Stimulated activated CD4-positive, alpha-beta T cell treated with anti-CD3 and anti-CD28 coated beads, Interleukin-12 subunit alpha, Interleukin-12 subunit beta, amount 100 ng/mL, for 24 hours (primary cell): ENCODE measurements at places on chromosomes 5 and 9.

DNA sequence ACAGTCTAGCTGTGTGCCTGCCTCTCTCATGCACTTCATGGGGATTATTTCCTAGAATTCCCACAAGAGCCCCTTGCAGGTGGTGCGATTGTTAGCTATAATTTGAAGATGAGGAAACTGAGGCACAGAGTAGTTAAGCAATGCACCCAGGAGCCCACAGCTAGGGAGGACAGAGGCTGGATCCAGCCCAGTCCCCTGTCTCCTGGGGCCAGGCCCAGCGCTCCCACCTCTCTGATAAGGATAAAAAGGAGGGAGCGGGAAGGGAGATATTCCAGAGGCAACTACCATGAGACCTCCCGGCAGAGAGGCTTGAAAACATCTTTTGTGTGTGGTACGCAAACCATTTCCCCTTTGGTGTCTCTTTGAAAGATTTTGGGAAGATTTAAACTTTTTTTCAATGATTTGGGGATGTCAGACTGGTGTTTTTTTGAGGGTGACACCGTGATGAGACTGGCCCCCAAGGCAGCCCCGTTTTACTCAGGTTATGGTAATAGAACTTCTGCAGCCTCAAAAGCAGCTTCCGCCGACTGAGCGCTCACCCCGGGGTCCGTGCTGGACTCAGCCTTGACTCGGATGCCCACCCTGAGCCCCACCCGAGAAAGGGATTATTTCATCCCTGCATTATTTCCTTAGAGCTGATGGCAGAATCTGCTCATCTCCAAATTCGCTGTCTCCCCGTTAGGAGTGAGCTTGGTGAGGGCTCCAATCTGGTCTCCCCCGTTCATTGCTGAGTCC, 144.7 kb upstream of the IER5L start:
- DNase-seq: no peak

GRCh38 chr9:3526997-3527940, 1.5 kb upstream of the RFX3 start:
- DNase-seq: no peak

GRCh38 chr5:31993165-31993961, 180.8 kb downstream of the GOLPH3 start:
- DNase-seq: no peak

GRCh38 chr9:133800266-133800665, 62.1 kb upstream of the SARDH start:
- DNase-seq: no peak

DNA sequence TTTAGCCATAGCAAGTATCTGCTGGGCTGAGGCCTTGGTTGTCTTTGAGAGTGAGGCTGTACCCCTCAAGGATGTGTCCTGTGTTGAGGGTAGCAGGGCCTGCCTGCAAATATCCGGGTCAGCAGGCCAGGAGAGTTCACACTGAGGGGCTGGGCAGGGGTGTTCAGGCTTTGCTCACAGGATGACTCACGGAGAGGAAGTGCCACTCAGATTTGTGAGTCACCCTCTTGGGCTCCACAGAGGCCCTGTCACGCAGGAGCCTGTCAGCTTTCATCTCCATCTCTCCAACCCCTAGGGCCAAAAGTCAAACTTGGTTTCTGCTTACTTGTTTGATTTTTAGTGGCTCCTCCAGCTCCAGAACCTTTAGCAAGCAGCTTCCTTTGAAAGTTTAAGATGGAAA, 211.5 kb downstream of the SEC61B start:
- DNase-seq: peak; percentile 36

GRCh38 chr5:132180134-132180745, 47.4 kb downstream of the P4HA2 start:
- DNase-seq: no peak

DNA sequence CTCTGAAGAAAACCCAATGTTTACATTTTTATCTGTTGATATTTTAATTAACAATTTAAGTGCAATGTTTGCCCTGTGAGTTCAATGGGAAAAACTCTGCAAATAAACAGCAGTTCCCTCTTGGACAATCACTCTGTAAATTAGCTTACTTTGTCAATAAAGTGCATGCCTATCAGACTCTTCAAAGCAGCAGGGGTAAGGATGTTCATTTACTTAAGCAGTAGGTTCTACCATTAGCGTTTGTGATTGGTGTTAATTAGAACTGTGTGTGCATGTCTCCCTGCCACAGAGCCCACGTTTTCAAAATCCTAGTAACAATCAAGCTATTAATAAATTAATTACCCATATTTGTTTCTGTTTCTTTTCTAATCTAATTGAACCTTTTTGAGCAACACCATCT, 1921.6 kb upstream of the WWC1 start:
- no peak for DNase-seq

GRCh38 chr9:83508067-83508466, 30.1 kb downstream of the FRMD3 start:
- DNase-seq: no peak

- DNase-seq: no peak
Observed at GRCh38 chr9:128675382-128675781, 13.6 kb upstream of the SET start.
